HuH-7.5 (cell line): ENCODE measurements at places on chromosomes 12 and 14.

GRCh38 chr12:132489078-132489601 is 811 bp upstream of the FBRSL1 start:
- no peak for DNase-seq

DNA sequence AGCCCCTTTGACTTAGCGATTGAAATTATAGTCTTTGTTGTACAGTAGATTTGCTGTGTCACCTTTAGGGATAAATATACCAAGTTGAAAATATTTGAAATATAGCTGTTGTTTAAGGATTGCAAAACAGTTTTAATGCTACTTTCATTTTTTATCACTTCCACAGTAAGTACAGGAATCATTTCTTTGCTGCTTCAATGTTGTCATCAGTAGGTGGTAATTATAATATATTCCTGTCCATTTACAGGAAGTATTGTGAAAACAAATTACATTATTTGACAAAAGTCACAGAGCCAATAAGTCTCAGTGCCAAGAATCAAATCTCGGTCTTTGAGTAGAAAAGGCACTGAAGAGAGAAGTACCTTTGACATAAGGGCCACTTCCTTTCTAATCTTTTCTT is 342.6 kb upstream of the RGS6 start:
- DNase-seq, result no peak

DNA sequence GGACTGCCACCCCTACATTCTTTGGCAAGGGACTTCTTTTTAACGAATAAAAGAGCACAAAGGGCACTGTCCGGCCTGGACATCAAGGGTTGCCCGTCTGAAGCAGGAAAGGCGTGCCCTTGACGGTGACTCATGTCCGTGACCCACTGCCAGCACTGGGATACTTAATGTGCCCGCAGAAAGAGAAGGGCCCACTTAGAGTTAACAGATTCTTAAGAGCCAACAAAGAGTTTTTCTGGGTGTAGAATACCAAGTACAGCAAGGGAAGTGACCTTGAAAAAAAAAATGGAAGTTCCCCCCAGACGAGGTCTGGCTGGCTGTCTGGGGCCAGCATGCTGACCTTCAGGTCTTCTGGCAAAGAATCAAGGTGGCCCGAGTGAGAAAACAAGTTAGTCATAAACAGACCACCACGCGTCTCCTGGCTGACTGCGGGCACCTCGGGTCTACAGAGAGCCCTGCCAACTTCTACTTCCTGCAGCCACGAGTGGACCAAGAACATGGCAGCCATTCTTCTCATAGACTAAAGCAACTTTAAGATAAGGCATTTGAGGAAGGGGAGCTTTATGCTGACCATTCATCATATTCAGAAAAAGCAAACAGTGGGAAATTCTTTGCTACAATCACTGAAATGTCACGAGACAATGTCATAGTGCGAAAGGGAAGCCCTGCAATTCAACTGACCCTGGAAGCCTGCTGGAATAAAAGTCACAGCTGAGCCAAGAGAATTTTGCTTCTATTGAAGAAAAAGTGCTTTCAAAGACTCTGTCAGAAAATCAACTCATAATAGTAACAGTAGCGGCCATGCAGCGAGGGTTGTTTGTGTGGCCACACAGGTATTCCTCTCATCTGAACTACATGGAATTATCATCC is 10.5 kb upstream of the SELPLG start:
- no peak for DNase-seq

DNA sequence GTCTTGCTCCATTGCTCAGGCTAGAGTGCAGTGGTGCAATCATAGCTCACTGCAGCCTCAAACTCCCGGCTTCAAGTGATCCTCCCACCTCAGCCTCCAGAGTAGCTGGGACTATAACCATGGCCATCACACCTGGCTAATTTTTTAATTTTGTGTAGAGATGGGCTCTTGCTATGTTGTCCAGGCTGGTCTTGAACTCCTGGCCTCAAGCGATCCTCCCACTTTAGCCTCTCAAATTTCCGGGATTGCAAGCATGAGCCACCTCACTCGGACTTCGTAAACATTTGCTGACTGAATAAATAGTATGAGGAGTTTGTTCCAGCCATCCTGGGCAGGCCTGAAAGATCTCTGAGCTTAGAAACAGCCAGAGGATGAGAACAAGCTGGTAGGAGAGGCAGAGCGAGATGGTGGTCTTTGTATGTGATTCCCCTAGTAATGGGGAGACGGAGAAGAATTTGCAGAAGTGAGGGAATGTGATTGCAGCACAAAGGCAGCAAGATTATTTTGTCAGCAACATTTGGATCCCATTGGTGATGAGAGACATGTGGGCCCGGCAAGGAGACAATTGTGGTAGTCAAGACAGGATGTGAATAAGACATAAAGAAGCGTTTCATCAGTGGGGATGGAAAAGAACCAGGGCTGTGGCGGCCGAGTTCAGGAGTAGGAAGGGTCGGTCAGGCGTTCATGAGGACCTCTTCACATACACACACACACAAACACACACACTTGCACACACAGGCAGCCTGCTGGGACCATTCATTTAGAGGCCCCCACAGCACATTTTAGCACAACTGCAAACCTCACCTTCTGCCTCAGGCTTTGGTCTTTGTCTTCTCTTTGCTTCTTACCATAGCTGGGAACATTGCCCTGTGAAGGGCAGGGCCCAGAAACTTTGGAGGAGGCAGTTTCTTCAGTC is 155.5 kb downstream of the ZFP36L1 start:
- no peak for DNase-seq

DNA sequence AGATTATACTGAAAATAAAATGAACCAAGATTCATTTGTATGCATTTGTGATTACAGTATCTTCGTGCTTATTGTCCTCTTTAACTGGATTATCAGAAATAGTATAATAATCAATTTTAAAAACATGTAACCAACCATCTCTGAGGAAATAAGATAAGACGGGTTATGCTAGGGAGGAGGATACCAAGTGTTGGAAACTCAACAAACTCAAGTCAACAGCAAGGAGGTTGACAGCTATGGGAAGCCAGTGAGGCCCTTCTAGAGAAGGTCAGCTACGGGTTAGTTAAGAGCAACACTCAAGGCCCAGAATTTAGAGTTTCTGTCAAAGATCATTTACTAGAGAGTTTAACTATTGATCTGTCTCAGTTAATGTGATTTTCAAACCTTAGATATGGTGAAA is 137.2 kb downstream of the PDZRN4 start:
- DNase-seq, result no peak

DNA sequence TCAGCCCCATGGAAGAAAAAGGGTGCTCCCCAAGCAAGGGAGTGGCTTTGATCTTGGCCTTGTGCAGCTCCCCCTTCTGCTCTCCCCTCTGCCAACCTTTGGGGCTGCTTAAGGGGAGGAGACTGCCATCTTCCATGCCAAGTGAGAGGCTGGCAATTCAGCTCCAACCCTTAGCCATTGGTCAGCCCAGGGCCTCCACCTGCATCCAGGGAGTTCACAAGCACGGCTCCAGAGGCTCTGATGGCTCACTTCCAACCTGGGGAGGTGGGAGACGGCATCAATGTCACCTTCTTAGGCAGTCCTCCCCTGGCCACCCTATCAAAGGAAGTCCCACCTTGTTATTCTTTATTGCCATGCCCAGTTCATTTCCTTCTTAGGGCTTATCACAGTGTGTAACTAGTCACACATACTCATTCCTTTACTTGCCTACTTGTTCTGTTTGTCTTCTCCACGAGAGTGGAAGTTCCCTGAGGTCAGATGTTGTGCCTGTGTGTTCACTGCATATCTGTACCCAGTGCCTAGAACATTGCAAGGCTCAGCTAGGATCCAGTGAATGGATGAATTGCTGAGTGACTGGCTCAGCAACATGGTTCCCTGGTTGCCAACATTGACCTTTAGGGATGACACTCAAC is 5.0 kb downstream of the HDAC7 start:
- no peak for DNase-seq

- DNase-seq, result no peak
These were observed 96.2 kb downstream of the BTG1 start for GRCh38 chr12:92049403-92049802.

GRCh38 chr12:19988948-19989347 is 379.4 kb upstream of the PDE3A start:
- no peak for DNase-seq
